Activated naive CD8-positive, alpha-beta T cell treated with anti-CD3 and anti-CD28 coated beads, Interleukin-2, amount 50 U/mL, for 16 hours (primary cell): ENCODE measurements at places on chromosomes 3 and 15.

DNA sequence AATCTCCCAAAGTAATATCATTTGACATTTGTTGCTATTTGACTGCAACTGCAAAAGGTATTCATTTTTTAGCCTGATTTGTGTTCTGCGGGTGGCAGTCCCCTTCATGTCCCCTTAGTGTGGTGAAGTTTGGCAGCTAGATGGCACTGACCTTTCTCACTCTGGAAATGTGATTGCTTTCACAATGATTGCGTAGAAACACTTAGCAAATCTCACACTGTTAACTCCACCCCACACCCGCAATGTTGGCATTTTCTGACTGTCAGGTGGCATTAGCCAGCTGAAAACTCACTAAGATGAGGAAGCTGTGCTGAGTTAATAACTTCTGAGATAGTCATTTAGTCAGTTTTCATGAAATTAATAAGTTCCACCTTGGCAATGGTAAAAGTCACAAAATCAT lies 76.9 kb downstream of the TRIM69 start:
- no peak for DNase-seq

DNA sequence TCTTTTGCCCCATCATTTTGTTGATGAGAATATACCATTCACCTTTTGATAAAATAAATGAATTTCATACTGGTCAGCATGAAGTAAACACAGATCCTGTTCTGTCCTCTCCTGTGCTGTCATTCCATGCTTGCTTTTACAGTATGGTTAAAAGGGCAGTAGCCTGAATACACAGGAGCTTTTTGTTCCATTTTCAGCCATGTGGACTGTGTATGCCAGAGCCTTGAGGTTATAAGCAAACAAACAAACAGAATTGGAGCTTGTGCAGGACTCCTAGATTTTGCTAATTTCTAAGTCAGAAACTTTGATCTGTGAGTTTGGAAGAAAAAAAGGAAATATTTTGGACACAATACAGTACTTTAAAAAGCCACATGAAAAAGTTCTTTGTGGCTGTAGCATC lies 91.9 kb downstream of the LRRC28 start:
- no peak for DNase-seq

- DNase-seq = no peak
Measured at GRCh38 chr3:196399485-196399945, 32.7 kb downstream of the UBXN7 start.

- DNase-seq = no peak
Measured at GRCh38 chr15:67922106-67922675, 82.3 kb upstream of the RNU6-1 start.

DNA sequence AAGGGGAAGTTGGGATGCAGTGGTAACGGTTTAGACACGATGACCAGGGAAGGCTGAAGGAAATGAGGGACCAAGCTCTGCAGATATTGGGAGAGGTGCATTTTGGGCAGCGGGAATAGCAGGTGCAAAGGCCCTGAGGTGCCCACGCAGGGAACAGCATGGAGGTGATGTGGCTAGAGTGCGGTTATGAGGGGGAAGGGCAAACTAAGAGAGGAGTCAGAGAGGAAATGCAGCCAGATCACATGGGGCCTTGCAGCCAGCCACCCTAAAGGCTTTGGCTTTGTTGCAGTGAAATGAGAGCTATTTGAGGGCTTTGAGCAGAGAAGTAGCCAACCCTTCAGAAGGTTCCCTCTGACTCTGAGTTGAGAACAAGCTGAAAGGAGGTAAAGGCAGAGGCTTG lies 2.6 kb downstream of the SPATA12 start:
- DNase-seq = no peak

GRCh38 chr15:63369296-63369695 lies 12.3 kb downstream of the CA12 start:
- DNase-seq = no peak

DNA sequence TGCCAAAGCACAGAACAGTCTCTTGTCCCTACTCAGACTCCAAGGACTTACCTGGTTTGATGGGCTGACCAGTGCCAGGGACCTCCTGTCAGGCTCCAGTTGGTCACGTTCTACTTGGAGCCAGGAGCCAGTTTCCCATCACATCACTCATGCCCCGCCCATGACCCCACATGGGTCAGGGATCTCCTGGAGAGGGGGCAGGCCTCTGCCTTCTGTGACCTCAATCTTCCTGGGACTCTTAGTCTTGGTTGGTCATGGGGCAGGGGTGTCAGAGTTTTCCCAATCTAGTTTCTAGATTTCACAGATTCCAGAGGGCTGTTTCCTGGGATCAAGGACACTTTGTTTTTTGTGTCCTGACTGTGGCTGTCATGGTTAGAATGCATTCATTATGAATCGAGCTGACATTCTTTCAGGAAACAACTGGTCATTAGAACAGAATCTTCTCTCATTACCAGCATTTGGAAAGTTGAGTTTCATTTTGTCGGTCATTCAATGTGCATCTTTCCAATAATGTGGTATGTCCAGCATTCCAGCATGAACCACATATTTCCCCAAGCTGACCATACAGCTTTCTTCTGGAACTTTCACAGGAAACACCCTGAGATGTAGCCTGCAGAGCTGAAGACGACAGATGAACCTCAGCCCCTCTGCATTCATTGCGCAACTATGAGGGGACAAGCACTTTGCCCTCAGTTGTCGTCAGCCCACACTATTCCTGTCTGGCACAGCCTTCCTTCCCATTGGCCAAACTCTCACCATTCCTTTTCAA lies 19.8 kb downstream of the CYP19A1 start:
- DNase-seq = no peak

DNA sequence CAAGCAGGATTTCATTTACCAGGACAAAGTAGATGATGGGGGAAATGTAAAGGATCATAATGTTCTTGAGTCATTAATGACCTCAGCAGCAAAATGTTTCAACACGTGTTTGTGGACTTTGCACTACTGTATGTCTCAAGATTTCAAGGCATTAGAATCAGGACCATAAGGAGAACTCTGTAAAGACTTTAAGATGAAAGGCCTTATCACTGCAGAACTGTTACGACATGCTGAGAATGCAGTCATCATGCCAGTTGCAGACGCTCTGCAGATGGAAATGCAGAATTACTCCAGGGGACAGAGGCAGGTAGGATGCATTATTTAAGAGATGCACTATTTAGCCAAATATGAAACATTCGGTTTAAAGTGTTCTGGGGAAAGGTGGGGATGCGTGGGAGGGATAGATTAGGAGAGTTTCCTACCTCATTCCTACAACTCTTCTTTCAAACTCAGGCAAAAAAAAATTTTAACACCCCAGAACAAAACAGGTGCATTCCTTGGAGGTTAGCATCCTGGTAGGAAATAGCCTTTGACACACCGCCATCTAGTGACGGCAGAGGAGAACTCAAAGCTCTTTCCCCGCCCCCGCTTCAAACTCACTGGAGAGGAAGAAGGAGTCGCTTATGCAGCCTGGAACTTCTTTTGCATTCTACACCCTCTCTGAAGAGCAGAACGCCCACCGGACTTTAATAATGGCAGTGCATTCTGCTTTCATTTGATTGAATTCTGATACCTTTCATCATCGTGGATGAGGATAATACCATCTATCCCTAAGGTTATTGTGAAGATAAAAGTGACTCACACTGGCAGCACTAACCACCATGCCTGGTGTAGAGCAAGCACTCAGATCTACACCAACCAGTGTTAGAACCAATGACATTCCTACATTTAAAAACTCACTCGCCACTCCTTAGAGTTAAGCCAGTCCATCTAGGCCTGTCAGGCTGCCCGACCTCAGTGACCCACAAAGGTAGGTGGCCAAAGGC lies 43.1 kb upstream of the TOPAZ1 start:
- DNase-seq = peak; percentile 49

GRCh38 chr3:140207541-140207940 lies 272.6 kb downstream of the CLSTN2 start:
- no peak for DNase-seq

GRCh38 chr3:46955801-46956259 lies 20.7 kb downstream of the CCDC12 start:
- DNase-seq = no peak

DNA sequence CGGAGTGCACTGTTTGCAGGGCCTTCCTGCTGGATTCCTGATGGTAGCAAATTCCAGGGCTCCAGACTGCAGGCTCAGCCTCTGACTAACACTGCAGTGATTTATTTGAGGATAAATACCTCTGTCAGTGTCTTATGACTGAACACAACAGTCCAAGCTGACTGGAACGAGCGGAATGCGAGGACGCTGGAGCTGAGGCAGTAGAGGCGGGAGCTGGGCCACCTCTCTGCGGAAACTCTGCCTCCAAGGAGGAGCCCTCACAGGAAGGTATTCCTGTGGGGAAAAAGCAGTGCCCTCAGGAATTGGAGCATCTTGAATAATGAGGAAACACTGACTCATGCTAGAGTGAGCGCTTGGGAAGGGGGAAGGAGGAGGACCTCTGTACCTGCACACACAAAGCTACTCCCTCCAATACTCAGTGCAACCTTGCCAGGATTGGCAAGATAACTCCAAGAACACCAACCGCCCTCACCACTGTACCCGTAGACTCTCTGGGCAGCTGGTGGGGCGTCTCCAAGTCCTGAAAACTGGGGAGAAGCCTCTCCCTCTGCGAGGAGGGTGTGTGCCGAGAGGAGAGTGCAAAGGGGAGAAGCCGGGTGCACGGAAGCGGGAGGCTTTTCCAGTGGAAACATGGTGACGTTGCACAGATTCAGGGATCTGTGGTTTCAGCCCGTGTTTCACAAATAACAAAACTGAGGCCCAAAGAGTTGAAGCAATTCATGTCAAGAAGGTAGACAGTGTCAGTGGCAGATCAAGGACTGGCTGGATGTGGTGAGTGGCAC lies 43.0 kb downstream of the VGLL4 start:
- DNase-seq = no peak

- DNase-seq = no peak
Measured at GRCh38 chr3:140557476-140557875, 120.4 kb upstream of the TRIM42 start.

GRCh38 chr3:172216911-172217310 lies 177.5 kb downstream of the FNDC3B start:
- DNase-seq = no peak

DNA sequence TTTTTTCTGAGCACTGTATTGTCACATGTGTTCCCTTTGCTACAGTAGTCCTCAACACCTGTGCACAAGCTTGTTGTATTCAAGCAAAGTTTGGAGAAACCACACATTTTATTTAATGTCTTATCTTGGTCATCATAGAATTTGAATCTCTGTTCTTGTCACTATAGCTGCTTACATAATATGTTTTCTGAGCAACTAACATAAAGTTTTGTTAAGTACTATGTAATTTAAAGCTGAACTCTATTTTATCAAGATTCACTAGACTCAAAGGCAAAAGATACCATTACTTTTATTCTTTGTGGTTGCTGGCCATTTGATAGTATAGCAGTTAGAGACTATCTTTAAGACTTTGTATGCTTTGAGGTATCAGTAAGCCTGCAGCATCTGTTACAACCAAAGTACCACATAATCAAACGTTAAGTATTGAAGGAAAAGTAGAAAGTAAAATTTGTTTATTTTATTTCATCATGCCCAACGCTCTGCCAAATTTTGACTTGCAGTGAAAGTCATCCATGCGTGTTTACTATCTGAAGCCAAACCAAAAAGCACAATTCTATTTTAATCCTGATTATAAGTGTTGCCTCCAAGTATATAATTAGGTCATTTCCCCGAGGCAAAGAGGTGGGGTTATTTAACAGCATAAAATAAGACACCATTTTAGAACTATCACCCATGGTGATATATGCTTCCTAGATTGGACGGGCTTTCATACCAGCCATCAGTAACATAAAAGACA lies 10.3 kb upstream of the ABHD10 start:
- DNase-seq = no peak

DNA sequence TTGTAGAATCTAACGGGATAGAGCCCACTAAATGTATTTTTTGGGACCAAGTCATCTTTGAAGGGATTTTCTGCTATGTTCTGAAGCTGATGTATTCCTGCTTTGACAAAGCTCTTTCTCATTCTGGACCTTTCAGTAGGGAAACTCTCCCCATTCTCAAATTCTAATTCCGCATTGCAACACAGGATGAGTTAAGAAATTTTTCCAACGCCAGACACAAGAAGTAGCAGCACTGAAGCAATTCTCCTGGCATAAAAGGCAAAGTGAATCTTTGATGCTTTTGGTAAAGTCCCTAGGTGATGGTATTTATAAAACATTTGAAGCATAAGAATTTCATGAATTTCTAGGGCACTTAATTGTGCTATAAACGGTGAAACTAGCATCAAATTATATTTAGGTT lies 76.8 kb downstream of the ZPLD1 start:
- DNase-seq = no peak
